HS-5 (cell line): ENCODE measurements at places on chromosomes 5 and 9.

DNA sequence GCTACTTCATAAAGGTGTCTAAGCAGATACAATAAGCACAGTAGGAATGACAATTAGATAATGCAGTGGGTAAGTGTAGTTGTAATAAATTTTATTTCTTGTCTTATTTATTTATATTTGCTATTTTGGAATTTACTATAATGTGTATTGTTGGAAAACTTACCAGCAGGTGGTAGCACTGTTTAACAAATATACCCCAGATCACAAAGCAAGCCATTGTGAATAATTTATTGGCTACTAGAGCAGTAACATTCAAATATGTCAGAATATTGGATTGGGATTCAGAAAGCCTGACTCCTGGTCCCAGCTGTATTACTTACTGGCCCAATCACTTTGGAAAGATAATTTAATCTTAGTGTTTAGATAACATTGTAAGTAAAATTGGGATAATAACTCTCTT lies 78.0 kb downstream of the ISOC1 start:
- DNase-seq, result peak; percentile 13

GRCh38 chr5:173964506-173964905 lies 24.5 kb upstream of the C5orf47 start:
- DNase-seq, result no peak

DNA sequence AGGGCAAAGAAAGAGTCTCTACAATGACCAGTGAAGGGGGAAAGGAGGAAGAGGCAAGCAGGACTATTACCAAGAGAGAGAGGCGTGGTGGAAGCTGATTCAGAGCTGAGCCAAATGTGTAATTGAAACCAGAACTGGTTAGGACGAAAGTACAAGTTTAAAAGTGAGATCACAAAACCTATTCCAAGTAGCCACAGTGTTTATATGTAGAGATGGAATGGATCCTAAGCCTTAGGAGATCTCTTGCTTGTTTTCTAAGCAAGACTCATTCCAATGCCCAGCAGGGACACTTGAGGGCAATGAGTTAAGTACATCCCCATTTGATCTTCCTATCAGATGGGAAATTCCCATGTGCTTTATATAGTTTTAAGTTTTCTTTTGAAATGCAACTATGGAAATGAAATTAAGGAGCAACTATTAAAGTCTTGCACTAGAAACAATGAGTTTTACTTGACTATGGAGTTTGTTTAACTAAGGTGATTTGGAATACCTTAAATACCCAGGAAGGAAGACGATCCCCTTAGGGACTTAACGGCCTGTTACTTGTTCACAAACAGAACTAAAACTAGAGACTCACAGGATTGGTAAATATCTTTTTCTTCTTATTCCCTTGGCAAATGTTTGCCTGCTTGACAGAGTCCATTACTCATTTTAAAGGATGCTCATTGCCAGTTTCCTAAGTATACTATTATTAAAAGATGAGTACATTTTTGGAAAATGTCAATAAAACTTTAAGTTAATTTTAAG lies 51.1 kb upstream of the SNX2 start:
- DNase-seq, result peak; percentile 52

- no peak for DNase-seq
Measured at GRCh38 chr5:146342882-146343865, 4.5 kb downstream of the POU4F3 start.

- no peak for DNase-seq
Measured at GRCh38 chr5:83628360-83628759, 92.3 kb downstream of the HAPLN1 start.

DNA sequence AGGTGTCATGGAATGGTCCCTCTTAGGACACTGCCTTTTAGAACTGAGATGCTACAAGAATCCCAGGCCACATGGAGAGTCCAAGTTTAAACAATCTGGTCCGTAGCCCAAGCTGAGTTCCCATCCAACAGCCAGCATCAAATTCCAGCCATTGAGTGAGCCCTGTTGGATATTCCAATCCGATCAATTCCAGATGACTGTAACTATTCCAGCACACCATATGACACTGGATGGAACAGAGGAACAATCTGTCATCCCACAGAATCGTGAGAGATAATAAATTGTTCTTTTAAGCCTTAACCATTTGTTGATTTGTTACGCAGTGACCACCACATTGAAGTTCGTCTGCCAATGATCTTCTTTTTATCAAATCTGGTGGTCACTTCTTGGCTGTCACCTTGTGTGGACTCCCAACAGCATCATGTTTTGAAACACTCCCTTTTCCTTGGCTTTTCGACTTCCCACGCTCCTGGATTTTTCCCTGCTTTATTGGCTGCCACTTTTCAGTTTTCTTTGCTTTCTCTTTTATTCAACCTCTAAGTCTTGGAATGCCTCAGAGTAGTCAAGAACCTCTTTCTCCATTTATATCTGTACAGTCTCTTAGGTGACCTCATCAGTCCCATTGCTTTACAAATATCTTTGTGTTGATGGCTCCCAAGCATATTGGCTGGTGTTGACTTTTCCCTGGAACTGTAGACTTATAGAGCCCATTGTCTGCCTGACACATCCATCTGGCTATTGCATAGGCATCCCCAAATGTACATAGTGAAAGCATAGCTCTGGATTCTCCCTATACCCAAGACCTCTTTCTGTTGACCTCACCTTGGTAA lies 46.1 kb downstream of the TNFSF15 start:
- no peak for DNase-seq

DNA sequence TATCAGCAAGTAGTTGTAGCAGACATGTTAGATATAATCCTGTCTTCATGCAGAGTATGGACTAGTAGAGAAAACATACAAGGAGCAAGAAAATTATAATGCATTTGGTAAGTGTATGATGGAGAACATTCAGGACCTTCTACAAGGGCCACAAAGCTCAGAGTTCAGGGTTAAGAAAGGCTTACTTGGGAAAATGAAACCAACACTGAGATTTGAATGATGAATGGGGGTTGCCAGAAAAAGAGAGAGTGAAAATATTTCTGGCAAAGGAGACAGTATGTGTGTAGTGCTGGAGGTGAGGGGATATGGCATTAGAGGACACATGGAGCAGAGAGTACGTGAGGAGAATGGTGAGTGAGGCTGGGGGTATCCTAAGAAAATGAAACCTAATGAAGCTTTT lies 169.8 kb upstream of the STK32A start:
- DNase-seq, result no peak

DNA sequence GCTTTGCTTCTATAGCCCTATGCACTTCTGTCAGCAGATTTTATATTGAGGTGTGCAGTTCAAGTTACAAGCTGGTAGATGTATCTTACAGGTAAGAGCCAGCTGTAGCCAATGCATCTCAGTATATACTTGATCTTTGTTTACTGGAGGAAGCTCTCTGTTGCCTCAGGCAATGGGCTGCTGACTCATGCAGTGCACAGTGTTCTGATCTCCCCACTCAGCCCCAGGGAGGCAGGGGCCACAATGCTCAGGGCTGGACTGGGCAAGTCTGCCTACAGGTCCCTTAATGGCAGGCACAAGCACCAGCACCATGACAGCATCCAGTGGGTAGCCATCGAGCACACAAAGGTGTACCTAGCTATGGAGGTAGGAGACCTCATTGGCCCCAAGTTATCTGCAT lies 178.8 kb upstream of the CDH10 start:
- no peak for DNase-seq

DNA sequence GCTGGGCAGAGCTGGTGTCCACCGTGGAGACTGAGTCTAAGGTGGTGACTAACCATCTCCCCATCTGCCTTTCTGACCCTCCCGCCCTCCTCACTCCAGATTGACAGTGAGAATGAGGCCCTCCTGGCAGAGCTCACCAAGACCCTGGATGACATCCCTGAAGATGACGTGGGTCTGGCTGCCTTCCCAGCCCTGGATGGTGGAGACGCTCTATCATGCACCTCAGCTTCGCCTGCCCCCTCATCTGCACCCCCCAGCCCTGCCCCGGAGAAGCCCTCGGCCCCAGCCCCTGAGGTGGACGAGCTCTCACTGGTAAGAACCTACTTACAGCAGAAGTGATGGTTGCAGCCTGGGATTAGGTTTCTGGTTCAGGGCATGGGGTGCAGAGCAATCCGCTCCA lies 96.5 kb downstream of the PPARGC1B start:
- no peak for DNase-seq
